ENCODE measurements at places on chromosomes 6 and 20.

GRCh38 chr20:25867776-25868649 lies 171.4 kb upstream of the ZNF337 start:
- DNase-seq, result peak; percentile 63

GRCh38 chr6:55397986-55398385 lies 70.7 kb downstream of the GFRAL start:
- no peak for DNase-seq

- DNase-seq, result no peak
Measured at GRCh38 chr6:21357262-21357661, 236.3 kb upstream of the SOX4 start.

- DNase-seq, result no peak
Measured at GRCh38 chr20:8209061-8209460, 77.0 kb downstream of the PLCB1 start.

DNA sequence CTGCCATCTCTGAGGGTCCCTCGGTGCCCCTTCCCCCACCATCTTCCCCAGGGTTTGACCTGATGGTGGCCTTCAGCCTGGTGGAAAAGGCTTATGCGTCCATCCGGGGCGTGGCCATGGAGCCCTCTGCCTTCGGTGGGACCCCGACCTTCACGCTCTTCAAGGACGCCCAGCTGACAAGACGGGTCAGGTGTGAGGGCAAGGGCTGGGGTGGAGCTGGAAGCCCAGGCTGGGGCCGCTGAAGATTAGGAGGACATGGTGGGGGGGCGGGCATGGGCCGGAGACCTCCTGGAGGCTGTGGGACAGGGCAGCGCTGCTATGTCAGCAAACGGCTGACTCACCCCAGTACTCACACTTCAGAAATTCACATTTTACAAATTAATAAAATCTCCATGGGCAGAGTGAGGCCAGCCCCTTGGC lies 23.5 kb downstream of the COL20A1 start:
- no peak for DNase-seq

GRCh38 chr6:56096946-56097621 lies 150.3 kb downstream of the COL21A1 start:
- DNase-seq, result no peak

GRCh38 chr6:98653179-98653578 lies 181.2 kb upstream of the POU3F2 start:
- DNase-seq, result no peak

DNA sequence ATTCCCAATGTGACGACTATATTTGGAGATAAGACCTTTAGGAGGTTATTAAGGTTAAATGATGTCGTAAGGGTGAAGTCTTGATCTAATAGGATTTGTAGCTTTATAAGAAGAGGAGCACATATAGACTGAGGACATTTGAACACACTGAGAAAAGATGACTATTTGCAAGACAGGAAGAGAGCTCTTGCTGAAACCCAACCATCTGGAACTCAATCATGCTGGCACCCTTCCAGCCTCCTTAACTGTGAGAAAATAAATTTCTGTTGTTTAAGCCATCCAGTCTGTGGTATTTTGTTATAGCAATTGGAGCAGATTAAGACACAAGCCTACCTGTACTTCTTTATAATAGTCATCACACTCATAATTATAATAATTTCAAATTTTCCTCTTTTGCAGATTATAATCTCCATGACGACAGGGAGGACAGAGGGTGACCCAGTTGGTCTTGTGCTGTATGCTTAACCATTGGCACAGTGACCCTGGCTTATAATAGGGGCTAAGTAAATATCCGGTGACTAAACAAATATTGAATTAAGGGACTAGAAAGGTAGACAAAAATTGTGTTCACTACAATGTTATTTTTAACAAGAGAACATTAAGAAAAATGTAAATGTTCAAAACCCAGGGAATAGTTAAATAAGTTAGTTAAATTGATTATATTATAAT lies 206.4 kb upstream of the HDDC2 start:
- DNase-seq, result no peak

DNA sequence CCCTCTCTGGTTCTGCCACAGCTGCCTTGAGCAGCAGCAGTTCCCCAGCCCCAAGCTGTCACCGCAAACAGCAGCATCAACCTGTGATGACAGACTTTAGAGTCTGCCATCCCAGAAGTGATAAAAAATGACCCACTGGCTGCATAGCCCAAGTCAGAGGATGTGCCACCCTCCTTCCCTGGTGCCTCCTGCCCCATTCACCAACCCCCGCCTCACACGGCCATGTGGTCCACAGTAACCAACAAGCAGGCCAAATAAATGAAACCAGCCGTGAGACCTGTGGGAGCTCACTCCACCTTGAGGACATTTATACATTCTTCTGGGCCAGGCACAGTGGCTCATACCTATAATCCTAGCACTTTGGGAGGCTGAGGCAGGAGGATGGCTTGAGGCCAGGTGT lies 98.2 kb downstream of the PRND start:
- no peak for DNase-seq

- no peak for DNase-seq
Measured at GRCh38 chr6:21968411-21968810, 328.4 kb downstream of the PRL start.

- no peak for DNase-seq
Measured at GRCh38 chr6:165920896-165921671, 246.6 kb downstream of the TBXT start.

DNA sequence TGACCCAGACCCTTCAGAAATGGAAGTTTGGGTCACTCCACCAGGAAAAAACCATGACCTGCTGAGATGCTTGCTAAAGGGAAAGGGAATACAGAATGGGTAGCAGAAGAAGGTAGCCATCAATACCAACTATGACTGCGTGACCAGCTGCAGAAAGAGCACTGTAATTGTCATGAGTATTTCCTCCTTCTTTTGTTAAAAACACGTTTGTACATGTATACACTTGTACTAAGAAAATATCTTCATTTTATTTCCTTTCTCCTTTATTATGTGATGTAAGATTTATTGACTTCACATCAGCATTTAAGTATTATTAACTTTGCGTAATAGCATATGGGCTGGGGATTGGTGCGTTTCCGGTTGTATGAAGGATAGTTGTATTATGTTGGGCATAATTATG lies 12.6 kb upstream of the MUC21 start:
- DNase-seq, result no peak

GRCh38 chr6:14763139-14763538 lies 482.7 kb upstream of the JARID2 start:
- DNase-seq, result no peak

DNA sequence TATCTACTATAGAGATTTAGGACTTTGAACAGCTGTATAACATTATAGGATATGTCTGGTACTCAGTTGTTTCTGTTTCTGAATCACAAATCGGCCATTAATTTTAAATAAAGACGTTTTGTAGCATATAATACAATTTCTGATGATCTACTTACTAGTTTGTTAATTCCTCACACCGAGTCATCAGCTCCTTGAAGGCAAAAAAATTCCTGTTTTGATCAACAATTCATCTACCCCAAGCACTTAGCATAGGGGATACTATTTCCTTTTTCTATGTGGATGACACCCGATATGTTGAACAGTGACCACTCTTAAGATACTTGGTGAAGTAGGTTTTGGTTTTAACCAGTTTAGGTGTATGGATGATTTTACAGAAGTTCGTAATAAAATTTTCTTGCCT lies 107.3 kb downstream of the NCOA3 start:
- DNase-seq, result no peak

DNA sequence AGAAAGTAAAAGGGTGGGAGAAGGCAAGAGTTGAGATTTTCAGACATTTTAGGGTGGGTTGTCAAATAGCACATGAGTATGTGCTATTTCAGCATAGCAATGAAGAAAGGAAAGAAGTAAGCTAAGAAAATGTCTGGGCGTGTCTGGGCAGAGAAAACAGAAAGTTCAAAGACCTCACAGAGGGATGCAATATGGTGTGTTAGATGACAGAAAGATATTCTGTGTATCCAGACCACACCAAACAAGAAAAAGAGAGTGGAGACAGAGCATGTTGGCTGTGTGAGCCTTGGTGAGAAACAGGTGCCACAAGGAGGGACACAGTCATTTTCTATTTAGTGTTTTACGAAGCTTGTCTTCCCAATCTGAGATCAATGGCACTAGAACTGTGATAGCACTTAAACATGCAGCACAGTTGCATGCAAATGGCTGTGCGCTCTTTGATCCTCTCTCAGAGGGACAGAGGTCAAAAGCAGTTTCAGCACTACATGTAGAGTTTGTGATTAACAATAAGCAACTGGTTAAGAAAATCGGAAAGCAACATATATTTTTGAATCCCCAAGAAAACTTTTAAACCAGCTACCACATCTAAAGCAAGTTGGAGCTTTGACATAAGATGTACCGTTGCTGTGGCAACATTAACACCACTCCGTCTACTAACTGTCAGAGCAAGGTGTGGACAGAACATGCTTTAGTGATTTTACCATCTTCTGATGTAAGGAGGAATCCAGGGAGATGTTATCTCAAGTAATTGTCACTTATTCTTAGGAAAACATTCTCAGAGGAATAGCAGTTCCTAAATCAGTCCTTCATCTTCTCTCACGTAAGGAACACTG lies 515.5 kb upstream of the NOX3 start:
- no peak for DNase-seq

DNA sequence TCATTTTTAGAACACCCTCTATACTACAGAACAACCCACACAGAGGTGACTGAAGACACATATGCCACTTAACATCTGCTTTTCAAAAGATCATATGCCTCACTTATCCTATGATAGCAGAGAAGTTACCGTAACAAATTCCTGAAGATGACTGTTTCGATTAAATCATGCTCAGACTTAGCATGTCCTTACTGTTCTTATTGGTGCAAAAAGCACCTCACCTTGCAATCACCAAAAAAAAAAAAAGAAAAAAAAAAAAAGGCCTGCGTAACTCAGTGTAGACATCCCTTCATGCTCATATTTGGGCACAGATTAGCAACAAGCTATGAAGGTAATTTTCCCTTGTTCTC lies 17.7 kb upstream of the DST start:
- no peak for DNase-seq

DNA sequence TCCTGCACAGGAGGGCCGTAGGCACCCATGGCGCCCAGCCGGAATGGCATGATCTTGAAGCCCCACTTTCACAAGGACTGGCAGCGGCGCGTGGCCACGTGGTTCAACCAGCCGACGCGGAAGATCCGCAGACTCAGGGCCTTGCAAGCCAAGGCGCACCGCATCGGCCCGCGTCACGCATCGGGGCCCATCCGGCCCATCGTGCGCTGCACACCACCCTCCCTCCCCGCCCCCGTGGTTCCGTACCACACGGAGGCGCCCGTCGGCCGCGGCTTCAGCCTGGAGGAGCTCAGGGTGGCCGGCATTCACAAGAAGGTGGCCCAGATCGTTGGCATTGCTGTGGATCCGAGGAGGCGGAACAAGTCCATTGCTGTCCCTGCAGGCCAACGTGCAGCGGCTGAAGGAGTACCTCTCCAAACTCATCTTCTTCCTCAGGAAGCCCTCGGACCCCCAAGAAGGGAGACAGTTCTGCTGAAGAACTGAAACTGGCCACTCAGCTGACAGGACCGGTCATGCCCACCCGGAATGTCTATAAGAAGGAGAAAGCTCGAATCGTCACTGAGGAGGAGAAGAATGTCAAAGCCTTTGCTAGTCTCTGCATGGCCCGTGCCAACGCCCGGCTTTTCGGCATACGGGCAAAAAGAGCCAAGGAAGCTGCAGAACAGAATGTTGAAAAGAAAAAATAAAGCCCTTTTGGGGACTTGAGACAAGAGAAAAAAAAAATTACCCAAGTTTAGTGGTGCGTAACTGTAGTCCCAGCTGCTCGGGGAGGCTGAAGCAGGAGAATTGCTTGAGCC lies 9.9 kb upstream of the NCOA5 start:
- peak; percentile 49 for DNase-seq

DNA sequence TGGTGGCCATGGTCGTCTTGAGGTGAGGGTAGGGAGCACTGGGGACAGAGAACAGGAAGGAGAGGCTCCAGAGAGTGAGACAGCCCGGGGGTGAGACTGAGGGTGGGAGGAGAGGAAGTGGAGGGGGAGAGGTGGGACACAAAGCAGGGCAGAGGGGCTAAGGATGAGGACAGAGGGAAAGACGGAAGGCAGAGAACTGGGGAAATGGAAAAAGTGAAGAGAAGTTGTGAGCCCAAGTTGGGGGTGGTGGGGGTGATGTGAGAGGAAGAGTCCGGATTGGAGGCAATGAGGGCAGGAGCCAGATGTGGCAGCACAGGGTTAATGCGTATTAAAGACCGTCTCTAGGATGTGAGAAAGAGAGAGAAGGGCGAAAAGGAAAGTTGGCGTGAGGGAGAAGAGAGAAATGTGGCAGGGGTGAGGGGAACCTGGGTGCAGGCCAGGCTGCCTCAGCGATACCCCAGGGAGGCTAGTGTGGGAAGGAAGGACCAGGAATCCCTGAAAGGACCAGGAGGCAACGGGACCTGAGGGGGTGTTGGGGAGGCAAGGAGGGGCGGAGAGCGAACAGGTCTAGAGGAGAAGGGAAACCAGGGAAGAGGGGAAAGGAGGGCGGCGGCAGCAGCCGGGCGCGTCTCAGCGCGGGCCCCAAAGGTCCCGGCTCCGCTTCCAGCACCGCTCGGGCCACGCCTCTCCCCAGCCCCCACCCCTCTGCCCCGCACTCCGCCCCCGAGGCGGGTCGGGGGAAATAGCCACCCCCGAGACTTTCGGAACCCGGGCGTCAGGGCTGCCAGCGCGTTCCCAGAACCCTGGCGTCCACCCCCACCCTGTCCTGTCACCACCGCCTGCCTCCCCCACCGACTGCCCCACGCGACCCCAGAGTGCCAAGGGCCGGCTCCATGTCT lies at the start of gene PPP1R18:
PPP1R18 (minus strand) TSS at position 637 of the 899 bp plus-strand sequence; CDS start at position 10, 627 bp downstream.
- DNase-seq, result peak; percentile 82

DNA sequence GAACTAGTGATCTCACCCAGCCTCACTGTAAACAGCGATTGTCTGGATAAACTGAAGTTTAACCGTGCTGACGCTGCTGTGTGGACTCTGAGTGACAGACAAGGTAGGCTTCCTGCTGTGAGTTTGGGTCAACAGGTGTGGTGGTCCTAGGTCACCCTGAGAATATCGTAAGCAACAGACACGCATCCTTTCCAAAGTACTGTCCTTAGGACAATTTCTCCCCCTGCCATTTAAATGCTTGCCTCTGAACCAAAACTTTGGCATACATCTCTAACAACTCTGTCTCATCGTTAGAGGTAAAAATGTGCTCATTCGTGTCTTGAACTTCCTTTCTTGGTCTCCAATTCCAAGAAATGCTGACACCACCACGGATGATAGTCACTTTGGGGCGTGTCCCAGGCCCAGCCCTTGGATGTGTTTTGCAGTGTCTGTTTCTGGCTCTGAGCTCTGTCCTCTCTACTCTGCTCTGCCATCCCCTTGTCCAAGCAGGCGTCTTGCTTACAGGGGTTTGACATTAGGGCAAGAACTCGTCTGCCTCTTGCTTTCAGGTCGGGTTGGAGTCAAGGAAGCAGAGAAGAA lies 95.5 kb downstream of the EYA2 start:
- no peak for DNase-seq

GRCh38 chr6:41286544-41287346 lies at the start of gene TREM1:
TREM1 (minus strand) TSS chr6:41286682; CDS start chr6:41286655, 27 bp downstream.
- DNase-seq, result peak; percentile 78

GRCh38 chr20:6007094-6007528 lies 46.7 kb downstream of the LRRN4 start:
- no peak for DNase-seq

- peak; percentile 70 for DNase-seq
Measured at GRCh38 chr20:32358883-32359632, 927 bp downstream of the ASXL1 start.
